Prostate gland (tissue), 2 donors: ENCODE measurements at places on chromosomes 4 and X. TPM values are rescaled to one million over a fixed set of nuclear protein-coding genes. Genes with fewer than 3 reads are reported as not detected.

Gene VSIG1
- 250 TPM for total RNA-seq

Gene TCP11X2
- total RNA-seq: 0.40 TPM

Gene PPEF2
- not detected for total RNA-seq

Gene NR0B1
- total RNA-seq: 38.5 TPM

Gene FATE1
- total RNA-seq: 1,003 TPM

Gene VCX3A
- 18.1 TPM for total RNA-seq

Gene IL1RAPL2
- total RNA-seq: not detected

Gene ITGB1BP2
- total RNA-seq: 6.5 TPM

Gene RPA4
- 1.8 TPM for total RNA-seq

Gene SEC24D
- 34.9 TPM for total RNA-seq

Gene N4BP2
- total RNA-seq: 14.7 TPM

Gene TMEM187
- 18.2 TPM for total RNA-seq

Gene NDUFA1
- total RNA-seq: 54.6 TPM

Gene GPRASP3
- 5.9 TPM for total RNA-seq

Gene LDOC1
- 24.3 TPM for total RNA-seq

Gene ZDHHC15
- total RNA-seq: 2.6 TPM

Gene CLDN34
- 0.36 TPM for total RNA-seq

Gene SUPT20HL1
- total RNA-seq: 0.40 TPM

Gene ANKRD50
- total RNA-seq: 28.7 TPM

Gene COL25A1
- 2.8 TPM for total RNA-seq

Gene GAGE12H
- total RNA-seq: not detected

Gene ETFDH
- total RNA-seq: 22.9 TPM

Gene CYBB
- total RNA-seq: 7.9 TPM

Gene CYSLTR1
- 1.5 TPM for total RNA-seq

Gene ODAM
- total RNA-seq: not detected

Gene TEC
- total RNA-seq: 0.96 TPM

Gene RBMXL3
- 1.4 TPM for total RNA-seq

Gene SORBS2
- total RNA-seq: 175 TPM

Gene ENPEP
- total RNA-seq: 1.8 TPM

Gene ZCCHC18
- 17.2 TPM for total RNA-seq

Gene BCLAF3
- total RNA-seq: 10.1 TPM

Gene VSIG4
- 31.5 TPM for total RNA-seq

Gene MAGEB17
- 1.1 TPM for total RNA-seq

Gene PDE6B
- 9.3 TPM for total RNA-seq

Gene PAGE1
- total RNA-seq: 8.9 TPM

Gene TMPRSS11F
- total RNA-seq: 0.46 TPM

Gene NIPAL1
- 5.6 TPM for total RNA-seq

Gene HS6ST2
- 1.1 TPM for total RNA-seq

Gene WDR17
- 5.5 TPM for total RNA-seq

Gene GSX2
- not detected for total RNA-seq

Gene SSX4
- total RNA-seq: not detected

Gene BEX5
- total RNA-seq: 24.5 TPM

Gene JCHAIN
- total RNA-seq: 0.62 TPM

Gene XPNPEP2
- total RNA-seq: not detected

Gene HAND2
- 7.5 TPM for total RNA-seq

Gene IQCM
- total RNA-seq: not detected

Gene WDFY3
- total RNA-seq: 48.1 TPM

Gene DCX
- not detected for total RNA-seq

Gene NXF2
- not detected for total RNA-seq

Gene GRIA2
- 5.1 TPM for total RNA-seq

Gene IQSEC2
- 38.7 TPM for total RNA-seq

Gene CXCL13
- total RNA-seq: 3.1 TPM

Gene PROM1
- total RNA-seq: 5.7 TPM

Gene ARX
- 0.09 TPM for total RNA-seq

Gene UCP1
- total RNA-seq: not detected

Gene SPANXD
- not detected for total RNA-seq

Gene MTHFD2L
- total RNA-seq: 15.8 TPM

Gene SLC49A3
- 11.0 TPM for total RNA-seq

Gene CT45A7
- total RNA-seq: not detected
